ENCODE measurements at places on chromosomes 3 and 15.

DNA sequence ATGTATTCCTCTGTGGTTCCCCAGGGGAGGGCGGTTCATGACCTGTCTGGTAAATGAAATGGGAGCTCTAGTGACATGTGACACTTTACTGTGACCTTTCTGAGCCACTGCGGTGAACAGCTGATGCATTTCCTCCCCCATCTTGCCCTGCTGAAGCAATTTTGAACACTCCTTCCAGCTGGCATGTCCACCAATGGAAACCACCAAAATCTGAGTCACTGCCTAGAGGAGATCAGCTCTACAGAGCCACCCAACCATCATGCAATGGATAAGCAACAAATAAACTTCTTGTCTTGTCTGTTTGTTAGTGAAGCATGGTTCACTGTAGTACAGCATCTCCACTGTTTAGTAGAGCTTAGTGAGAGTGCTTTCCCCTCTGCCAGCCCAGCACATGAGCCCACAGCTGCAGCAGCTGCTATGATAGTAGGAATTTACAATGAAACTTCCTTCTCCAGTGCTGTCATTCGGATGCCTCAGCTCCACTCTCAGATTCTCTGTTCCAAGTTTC, 479.4 kb downstream of the NTRK3 start:
- peak; percentile 74 for DNase-seq

- no peak for DNase-seq
Measured at GRCh38 chr15:67021455-67021854, 43.9 kb upstream of the SMAD3 start.

DNA sequence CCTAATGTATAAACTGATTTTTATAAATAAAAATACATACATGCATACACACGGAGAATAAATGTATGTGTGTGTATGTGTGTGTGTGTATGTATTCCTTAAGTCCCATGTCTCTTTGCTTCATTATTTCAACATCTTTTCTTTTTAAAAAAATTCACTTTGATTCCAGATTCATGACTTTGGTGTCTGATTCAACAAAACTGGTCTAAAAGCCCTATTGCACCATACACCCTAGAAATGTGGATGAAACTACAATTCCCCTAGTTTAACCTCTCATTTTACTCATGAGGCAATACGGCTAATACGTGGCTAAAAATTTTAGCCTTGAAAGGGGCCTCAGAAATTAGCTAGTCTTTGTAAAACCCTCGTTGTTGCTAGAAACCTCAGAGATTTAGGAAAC, 228.1 kb downstream of the ADAMTS9 start:
- DNase-seq: peak; percentile 76

GRCh38 chr15:71187078-71187477, 71.8 kb downstream of the THSD4 start:
- no peak for DNase-seq

GRCh38 chr15:100711516-100712021, 109.2 kb downstream of the ASB7 start:
- no peak for DNase-seq

- peak; percentile 24 for DNase-seq
Measured at GRCh38 chr3:36941658-36942057, 3.2 kb downstream of the TRANK1 start.

DNA sequence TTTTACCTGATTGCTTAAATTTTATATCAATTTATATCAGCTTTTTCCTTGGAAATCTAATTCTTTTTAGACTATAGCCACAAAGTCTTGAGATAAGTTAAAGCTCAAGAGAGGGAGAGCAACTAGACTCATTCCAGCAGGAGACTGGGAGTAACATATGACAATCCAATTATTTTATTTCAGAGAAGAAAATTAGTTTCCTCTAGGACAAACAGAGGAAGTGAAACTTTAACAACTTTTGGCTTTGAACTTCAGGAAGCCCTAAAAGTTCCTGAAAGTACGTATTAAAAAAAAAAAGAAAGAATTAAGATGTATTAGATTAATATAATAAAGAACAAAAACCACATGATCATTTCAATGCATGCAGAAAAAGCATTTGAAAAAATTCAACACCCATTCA, 13.9 kb upstream of the UBE2E2 start:
- no peak for DNase-seq

- no peak for DNase-seq
Measured at GRCh38 chr3:168161696-168162095, 66.0 kb upstream of the GOLIM4 start.
